ENCODE measurements at places on chromosomes 1 and 21.

GRCh38 chr1:36160949-36161485 is 5.1 kb downstream of the MAP7D1 start:
- peak; percentile 86 for DNase-seq

DNA sequence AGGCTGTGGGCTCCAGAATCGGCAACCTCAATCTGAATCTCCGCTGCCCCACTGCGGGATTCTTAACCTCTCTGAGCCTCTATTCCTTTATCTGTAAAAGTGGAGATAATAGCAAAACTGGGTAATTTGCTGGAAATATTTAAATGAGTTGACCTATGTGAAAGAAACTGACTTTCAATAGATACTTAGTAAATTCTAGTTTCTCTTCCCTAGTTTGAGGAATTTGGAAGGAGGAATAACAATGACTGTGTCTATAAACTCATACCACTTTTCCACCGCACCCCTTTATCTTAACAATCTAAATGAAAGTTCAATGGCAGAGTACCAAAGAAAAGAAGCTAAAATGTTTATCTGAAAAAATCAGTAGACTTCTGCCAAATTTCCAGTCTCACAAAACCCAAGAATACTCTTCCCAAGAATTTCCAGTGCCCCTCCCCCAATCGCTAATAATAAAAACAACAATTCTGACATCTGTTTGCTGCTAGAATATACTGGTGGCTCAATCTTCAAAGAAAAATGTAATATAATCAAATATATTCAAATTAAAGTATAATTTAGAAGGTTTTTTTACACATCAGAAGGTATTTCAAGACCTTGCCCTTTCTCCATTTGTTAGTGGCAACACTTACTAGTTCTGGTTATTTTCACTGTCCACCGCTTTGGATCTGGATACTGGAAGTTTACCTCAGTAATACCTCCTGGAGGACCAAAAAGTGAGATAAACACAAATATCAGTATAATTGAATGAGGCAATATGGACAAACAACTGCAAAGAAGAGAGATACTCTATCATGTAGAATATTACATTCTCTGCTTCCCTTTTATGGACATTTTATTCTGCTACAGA is 171.2 kb downstream of the LTN1 start:
- no peak for DNase-seq

DNA sequence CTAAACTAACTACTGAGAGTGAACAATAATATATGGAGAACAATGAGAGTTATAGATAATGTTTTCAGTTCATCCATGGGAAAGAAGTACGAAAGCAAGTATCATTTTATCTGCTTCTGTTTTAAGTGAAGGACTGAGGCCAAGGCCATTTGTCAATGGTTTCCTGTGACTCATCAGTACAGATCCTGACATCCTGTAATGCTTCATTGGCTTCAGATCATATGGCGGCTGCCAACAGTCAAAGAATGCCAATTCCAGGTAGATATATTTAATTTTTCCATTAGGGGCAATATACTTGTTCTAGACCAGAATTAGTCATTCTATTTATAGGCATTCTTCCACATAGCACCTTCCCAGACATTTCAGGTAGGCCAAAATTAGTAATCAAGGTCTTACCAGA is 97.3 kb downstream of the USH2A start:
- no peak for DNase-seq

GRCh38 chr21:15688809-15689208 is 41.0 kb upstream of the USP25 start:
- DNase-seq: no peak

- no peak for DNase-seq
These were observed 60.5 kb downstream of the CAPN9 start for GRCh38 chr1:230807561-230808280.

DNA sequence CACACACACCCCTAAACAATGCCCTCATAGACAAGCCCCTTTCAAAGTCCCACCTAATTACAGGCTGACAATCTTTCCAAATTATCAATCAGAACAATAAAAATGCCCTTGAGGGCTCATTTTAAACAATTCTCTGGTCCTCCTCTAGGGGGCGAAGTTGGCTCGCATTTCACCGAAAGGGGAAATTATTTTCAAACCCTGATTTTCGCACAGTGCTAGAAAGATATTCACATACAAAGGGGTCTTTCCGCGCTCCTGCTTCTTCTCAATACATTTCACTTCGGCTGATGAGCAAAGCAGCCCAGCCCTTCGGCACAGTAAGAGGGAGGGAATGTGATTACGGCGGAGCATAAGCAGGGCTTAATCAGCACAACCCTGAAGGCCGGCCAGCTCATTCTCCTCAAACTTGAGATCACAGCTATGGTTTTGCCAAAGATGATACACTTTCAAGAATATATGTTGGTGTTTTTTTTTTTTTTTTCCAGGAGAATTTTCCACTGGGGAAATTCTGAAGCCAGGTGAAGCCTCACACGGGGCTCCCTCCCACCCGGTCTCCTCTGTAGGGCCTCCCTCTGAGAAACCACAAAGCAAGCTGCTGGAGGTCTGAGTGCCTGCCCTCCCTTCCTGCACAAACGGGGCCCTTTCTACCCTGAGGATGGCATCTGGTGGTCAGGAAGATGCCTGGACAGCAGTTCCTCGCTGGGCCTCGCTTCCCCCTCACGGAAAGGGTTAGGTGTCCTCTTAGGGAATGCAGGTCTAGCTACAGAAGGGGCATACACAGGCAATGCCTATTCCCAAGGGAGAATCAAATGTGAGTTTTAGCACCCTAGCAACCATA is 66.9 kb downstream of the GNG12 start:
- peak; percentile 35 for DNase-seq

DNA sequence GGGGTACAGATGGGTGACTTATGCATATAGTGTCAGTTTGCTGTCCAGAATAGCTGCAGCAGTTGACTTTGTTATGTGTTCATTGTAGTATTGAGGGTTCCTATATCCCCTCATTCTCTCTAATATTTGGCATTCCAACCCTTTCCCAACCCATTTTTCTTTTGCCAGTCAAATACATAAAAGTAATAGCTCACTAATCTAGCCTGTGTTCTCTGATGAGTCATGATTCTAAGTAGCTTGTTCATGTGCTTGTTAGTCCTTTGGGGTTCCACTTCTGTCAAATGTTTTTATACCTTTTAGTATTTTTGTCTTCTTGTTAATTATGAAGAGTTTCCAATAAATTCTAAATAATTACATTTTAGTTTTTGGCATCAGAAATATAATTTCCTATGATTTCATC is 99.2 kb upstream of the MROH9 start:
- DNase-seq: no peak

DNA sequence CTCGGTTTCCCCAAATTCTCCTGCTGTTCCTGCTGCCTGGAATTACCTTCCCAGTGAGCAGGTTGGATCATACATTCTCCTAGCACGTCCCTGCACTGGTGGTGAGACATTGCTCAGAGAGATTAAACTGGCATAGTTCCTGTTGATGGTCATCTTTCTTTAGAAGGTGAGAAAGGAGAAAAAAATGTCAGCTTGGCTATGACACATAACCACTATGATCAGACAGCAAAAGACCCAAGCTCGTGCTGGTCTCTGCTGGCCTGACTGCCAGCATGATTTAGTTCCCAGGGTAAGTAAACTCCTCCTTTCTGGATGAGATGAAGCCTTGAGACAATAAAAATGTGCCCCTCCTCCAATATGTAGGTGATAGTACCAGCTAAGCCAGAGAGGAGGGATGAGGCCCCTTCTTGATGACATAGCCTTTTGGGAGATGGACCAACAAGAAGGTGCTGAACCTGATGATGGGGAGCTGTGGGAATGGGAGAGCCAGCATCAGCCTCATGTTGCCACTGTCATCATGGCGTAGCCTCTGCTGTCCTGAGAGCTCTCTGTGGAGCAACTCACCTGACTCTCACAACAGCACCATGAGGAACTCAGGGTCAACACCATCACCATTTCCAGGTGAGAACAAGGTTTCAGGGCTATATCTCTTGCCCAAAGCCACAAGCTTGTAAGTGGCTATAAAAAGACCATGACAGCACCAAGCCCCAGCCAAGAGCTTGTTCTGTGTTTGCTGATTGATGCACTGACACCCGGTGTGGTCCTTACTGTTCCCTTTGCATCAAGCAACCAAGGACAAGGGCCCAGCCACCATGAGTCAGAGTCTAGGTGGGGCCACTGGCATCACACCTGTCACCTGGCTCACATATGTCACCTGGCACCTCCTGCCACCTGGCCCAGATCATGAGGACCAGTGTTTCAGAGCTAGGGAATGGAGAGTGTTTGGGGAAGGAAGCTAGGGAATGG is 200.0 kb downstream of the MATN1 start:
- DNase-seq: no peak

DNA sequence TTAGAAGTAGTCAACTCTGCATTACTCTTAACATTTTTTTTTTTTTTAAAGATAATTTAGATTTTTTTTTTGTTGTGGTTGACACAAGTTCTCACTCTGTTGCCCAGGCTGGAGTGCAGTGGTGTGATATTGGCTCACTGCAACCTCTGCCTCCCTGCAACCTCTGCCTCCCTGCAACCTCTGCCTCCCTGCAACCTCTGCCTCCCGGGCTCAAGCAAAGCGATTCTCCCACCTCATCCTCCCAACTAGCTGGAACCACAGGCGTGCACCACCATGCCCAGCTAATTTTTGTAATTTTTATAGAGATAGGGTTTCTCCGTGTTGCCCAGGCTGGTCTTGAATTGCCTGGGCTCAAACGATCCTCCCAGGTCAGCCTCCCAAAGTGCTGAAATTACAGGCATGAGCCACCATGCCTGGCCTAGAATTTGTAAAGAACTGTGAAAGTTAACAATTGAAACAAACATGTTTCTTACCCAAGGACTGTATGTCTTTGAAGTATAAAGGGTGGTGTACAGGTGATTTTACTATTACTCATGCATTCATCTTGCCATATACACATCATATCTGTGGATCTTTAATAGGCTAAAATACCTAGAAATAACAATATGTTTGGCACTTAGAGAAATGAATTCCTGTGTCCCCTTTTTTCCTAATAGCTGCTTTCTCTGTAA is 114.7 kb downstream of the ATP5PO start:
- no peak for DNase-seq

GRCh38 chr1:93695411-93696005 is 13.9 kb upstream of the BCAR3 start:
- DNase-seq: no peak

DNA sequence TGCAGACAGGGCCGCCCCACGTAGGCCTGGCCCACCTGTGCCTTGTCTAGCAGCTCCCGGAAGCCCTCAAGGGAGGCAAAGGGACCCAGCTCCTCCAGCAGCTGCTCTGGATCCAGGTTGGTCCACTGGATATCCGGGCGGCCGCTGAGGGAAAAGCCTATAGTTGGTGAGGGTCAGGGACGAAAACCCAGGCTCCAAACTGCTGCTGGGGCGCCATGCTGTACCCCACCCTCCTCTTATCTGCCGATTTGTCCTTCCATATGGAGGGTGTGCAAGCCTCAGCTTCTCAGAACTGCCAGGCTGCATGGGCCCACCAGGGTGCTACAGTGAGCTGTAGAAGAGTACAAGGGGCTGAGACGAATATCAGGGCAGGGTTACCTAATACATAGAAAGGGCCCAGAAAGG is 12.2 kb downstream of the PTCH2 start:
- DNase-seq: peak; percentile 25

GRCh38 chr1:98147280-98147679 is 226.4 kb upstream of the DPYD start:
- no peak for DNase-seq

DNA sequence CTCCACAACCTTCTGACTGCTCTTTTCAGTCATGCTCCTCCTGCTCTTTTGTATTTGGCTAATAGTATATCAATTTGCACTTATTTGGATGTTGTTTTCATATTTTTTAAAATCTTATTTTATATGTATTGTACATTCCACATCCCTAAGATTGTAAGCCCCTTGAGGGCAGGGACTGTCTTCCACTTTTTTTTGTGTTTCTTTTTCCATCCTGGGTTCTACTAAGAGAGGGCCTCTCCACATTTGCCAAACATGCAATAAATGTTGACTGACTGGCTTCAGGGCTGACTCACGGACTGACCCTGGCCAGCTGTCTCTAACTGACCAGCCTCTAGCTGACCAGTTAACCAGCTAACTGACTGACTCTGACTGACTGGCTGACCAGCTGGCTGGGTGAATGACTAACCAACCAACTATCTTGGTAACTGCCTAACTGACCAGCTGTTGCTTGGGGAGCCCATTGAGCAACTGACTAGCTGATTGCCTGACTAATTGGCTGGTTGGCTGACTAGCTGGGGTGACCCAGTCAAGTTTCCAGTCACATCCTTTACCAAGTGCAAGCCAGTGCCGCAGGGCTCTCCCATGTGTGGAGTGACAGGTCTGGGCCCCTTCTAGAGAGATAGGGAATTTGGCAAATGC is 16.1 kb downstream of the CSF1 start:
- no peak for DNase-seq

DNA sequence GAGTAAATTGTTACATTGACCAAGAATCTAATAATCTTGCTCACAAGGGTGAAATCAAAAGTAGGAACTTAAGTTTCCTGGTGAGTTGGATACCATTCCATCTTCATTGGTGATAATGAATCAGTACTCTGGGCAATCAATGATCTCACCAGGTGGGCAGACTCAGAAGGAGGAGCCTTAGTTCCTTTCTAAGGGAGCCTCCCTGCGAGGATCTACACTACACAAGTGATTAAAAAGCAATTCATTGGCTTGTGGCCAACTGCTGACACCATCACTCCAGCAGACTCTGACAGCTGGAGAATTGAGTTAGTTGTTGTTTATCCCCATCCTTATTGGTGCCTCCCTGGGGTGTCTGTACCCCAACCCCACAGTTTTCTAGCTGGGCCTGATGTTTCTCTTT is 84.1 kb upstream of the VANGL1 start:
- DNase-seq: no peak

GRCh38 chr1:19222573-19222972 is 12.5 kb upstream of the UBR4 start:
- DNase-seq: no peak

DNA sequence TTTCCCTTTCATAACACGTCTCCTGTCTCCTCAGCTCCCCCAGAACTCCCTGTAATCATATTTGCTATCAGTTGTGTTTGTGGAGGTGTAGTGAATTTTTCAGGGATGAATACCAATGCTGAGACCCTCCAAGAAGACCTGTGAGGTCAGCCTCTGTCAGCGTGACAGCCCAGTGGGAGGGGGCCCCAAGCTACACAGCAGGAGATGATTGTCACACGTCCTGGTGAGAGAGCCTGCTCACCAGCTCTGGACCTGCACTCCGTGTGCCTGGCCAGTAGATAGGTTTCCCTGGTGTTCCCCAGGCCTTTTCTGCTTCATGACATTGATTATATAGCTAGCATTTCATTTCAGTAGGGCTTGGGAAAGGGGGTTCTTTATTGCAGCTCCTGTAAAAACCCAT is 421.5 kb downstream of the KIF26B start:
- no peak for DNase-seq
